Fibroblast of mammary gland (primary cell): ENCODE measurements at places on chromosomes 6 and 20.

DNA sequence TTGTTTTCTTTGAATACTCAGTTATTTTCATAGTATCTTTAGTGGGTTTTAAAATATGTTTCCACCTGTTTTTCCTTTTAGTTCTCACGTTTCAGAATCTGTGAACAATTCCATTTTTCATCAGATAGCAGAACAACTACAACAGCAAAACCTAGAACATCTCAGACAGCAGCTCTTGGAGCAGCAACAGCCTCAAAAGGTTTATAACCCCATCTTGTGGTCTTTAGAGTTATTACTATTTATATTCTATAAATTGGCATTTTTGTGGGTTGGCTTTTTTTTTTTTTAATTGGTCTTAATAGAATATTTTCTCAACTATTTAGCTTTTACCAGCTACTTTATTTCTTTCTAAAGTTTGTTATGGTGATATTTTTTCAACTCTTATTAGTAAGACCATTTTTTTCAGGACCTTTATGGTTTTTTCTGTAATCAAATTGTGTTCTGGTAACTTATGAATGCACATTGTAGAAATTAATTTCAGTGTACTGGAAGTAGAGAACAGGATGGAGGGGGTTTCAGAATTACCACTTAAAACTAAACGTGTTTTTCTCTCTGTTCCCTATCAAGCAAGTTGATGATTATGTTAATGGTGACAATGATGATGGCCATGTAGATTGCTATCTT lies 72.2 kb downstream of the SCAF8 start:
- peak; percentile 74 for DNase-seq

- DNase-seq = no peak
Observed at GRCh38 chr20:33654680-33655161, 7.4 kb upstream of the C20orf144 start.

GRCh38 chr6:152977556-152977955 lies 5.3 kb downstream of the FBXO5 start:
- no peak for DNase-seq

GRCh38 chr20:44219791-44220190 lies 9.2 kb upstream of the OSER1 start:
- DNase-seq = no peak

- DNase-seq = no peak
Observed at GRCh38 chr6:97885325-97885724, 602.3 kb upstream of the MMS22L start.

DNA sequence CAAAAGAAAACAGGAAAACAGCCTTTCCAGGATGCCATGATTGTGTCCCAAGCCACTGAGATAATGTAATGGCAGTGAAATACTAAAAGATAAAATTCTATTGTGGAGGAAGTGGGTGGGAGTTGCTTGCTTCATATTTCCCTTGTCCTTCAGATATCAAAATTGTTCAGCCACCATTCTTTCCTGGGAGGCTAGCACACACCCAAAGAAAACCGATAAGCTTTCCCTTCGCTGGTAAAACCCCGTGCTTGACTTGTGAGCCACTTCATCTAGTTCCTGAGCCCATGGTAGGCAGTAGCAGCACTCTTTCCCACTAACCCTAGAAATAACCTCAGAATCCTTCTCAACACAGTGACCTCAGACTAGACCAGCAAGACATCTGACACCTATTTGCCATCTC lies 357.4 kb upstream of the PLCB4 start:
- DNase-seq = no peak

GRCh38 chr6:34584694-34585093 lies 28.6 kb upstream of the SPDEF start:
- no peak for DNase-seq

DNA sequence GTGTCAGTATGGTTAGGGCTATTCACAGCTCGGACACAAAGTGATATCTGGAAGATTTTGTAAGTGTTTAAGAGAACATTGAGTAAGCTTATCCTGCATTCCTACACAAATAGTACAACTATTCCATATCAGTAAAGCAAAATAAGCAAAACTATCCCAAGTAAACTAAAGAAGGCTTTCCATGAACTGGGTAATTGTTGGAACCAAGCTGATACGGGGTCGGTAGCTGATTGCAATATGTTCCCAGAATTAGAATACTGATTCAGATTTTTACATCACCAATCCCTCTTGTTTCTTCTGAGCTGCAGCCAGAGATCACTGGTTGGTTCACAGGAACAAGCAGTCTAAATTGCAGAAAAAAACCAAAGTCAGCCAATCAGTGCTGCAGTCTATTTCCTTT lies 54.1 kb downstream of the CDS2 start:
- DNase-seq = no peak

GRCh38 chr6:6820641-6821238 lies 232.2 kb downstream of the LY86 start:
- DNase-seq = no peak

DNA sequence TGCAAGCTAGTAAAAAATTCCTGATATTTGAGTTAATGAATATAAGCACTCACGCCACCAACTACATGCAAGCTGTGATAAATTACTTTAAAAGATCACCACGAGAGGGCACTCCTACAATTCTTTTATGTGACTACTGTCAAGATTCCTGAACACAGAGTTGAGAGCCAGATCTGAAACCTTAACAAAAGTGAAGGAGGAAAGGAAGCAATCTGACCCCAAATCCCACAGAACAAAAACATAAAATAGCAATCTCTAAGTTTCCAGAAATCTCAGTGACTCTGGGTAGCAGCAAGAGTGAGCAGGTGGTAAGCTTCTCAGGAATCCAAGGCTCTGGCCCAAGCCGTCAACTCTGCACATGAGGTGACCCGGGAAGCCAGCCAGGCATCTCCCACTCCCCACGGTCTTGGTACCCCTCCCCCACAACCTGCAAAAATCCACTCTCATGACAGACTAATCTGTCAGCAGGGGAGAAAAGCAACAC lies 55.1 kb downstream of the STAU1 start:
- peak; percentile 79 for DNase-seq

DNA sequence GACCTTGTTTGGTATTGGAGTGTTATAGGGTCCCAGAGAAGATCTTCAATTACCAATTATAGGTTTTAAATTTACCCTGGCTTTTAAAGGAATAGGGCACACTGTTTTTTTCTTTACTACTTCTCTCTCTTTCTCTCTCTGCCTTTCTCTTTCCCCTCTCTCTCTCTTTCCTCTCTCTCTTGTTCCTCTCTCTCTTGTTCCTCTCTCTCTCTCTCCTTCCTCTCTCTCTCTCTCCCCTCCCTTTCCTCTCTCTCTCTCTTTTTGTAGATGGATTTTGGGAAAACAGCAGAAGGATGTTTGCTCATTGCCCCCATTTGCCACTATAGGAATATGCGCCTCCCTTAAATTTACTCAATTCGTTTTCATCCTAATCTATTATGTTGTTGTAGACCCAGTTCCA lies 45.2 kb downstream of the TBX18 start:
- no peak for DNase-seq

GRCh38 chr20:56411759-56412472 lies at the start of gene CASS4:
Gene CASS4, plus strand, starts transcription at chr20:56412260. Its CDS starts 199 bp downstream, at chr20:56412459.
- DNase-seq = peak; percentile 83

DNA sequence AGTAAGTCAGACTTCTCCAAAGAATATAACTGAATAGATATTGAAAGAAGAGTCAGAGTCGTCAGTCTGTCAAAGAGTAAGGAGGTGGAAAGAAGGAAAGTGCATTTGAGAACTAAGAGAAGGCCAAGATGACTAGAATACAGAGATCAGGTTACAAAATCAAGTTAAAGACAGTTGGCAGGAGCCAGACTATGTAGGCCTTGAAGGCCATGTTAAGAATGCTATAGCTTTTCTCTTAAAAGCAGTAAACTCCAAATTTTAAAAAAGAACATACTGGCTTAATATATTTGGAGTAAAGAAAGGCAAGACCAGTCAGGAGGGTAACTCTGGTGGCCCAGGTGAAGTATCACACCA lies 68.8 kb downstream of the IBTK start:
- peak; percentile 30 for DNase-seq
